NCI-H2081 (cell line): ENCODE measurements at places on chromosomes 12 and 14.

DNA sequence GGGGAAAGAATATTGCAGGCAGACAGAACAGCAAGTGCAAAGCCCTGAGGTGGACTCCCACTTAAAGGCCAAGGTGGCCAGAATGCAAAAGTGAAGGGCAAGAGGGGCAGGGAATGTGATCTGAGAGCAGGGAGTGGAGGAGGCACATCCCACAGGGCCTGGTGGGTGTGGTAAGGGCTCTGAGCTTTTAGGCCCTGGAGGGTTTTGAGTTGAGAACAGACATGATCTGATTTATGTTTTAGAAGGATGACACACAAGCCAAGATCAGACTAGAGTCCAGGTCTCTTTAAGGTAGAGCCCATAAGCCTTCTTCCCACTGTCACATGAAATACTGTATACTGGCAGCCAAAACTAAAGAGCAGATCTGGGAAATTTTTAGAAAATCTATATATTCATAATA, 162.5 kb downstream of the SLC38A4 start:
- no peak for DNase-seq

GRCh38 chr12:28460420-28461130, 270.3 kb downstream of the CCDC91 start:
- no peak for DNase-seq

DNA sequence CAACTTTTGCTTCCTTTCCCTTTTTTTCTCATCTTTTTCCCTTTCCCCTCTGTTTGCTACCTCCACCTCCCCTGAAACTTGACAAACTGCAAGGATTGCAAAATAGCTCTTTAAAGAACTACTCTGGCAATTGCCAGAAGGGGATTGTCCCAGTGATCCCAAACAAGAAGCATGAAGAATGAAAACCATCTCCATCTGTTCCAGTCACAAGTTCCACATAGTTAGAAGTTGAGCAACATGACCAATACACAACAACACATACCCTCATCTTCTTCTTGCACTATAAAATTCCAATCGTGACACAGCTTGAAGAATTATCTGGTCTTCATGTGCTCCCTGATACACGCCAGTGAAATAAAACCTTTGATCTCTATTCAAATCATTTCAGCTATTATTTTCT, 93.7 kb upstream of the USP15 start:
- DNase-seq = no peak

- no peak for DNase-seq
These were observed 76.6 kb downstream of the LRP6 start for GRCh38 chr12:12190087-12190809.

GRCh38 chr12:94615260-94616181, 34.8 kb downstream of the TMCC3 start:
- DNase-seq = peak; percentile 14

DNA sequence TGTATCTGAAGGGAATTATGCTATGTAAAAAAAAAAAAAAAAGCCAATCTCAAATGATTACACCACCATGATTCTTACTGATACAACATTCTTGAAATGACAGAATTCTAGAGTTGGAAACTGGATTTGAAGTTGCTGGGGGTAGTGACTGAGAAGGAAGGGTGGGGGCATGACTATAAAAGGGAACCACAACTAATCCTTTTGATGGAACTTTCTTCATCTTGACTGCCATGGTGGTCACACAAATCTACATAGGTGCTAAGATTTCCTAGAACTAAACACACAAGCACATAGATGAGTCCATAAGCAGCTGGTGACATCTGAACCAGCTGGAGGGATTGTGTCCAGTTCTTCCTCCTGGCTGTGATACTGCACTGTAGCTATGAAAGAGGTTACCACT, 51.4 kb downstream of the CLMN start:
- no peak for DNase-seq

GRCh38 chr14:64812412-64812811, 67.3 kb downstream of the SPTB start:
- peak; percentile 55 for DNase-seq

GRCh38 chr14:55099756-55100155, 29.3 kb upstream of the LGALS3 start:
- no peak for DNase-seq

- DNase-seq = no peak
These were observed 19.3 kb downstream of the NTF3 start for GRCh38 chr12:5451251-5451650.

DNA sequence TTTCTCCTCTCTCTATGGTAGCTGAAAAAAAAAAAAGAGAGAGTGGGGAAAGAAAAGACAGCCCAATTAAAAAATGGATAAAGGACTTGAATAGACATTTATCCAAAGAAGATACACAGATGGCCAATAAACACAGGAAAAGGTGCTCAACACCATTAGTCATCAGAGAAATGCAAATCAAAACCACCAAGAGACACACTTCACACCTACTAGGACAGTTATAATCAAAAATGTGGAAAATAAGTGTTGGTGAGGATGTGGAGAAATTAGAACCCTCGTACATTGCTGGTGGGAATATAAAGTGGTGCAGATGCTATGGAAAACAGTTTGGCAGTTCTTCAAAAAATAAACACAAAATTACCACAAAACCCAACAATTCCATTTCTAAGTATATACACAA, 172.4 kb upstream of the GRIN2B start:
- DNase-seq = no peak

- no peak for DNase-seq
These were observed 694 bp upstream of the DIABLO start for GRCh38 chr12:122226366-122227125.
